ENCODE measurements at places on chromosomes 3 and 15.

- DNase-seq, result no peak
Observed at GRCh38 chr3:99066863-99067262, 165.4 kb upstream of the DCBLD2 start.

GRCh38 chr15:99006146-99006545, 1.4 kb downstream of the PGPEP1L start:
- no peak for DNase-seq

DNA sequence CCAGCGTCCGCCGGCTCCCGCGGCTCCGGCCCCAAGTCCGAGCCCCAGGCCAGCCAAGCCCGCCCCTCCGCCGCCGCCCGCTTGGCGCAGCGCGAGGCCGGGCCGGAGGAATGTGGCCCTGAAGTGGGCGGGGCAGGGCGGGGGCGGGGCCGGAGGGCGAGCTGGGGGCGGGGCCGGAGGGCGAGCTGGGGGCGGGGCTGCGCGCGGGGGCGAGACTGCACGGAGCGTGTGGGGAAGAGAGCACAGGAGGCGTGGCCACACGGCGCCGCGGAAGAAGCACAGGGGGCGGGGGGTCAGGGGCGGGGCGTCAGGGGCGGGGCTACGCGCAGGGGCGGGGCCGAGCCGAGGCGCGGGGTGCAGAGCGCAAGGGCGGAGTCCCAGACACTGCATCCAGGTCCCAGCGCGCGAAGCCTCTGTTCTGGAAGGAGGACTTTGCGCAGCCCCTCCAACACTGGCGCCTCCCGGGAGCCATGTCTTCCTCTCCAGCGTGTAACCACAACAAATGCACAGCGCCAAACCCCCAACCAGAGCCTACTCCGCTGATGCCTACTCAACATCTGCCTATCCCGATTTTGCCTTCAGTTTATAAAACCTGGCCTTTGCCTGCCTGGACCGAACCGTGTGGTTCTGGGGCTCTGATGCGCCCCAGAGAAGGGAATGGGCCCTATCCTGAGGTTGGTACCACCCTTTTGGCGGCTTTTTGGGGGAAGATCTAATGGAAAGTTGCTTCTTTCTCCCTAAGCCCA, 105.5 kb downstream of the IQSEC1 start:
- DNase-seq, result peak; percentile 94

- DNase-seq, result no peak
Observed at GRCh38 chr3:98957681-98958080, 56.2 kb upstream of the DCBLD2 start.

DNA sequence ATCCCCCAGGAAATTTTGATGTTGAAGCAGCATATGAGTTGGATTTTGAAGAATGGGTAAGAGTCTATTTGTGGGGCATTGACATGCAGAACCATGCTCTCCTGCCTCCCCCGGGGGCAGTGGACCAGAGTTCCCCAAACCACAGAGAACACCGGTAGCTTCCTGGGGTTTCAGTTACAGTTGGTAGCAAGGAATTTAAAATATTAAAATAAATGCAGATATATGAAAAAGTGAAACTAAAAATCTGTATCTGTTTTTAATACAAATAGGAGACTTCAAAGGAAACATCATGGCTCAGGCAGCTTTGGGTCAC, 37.4 kb downstream of the SLC9A9 start:
- DNase-seq, result no peak

- DNase-seq, result no peak
Observed at GRCh38 chr3:10747341-10747740, 68.7 kb upstream of the SLC6A11 start.

DNA sequence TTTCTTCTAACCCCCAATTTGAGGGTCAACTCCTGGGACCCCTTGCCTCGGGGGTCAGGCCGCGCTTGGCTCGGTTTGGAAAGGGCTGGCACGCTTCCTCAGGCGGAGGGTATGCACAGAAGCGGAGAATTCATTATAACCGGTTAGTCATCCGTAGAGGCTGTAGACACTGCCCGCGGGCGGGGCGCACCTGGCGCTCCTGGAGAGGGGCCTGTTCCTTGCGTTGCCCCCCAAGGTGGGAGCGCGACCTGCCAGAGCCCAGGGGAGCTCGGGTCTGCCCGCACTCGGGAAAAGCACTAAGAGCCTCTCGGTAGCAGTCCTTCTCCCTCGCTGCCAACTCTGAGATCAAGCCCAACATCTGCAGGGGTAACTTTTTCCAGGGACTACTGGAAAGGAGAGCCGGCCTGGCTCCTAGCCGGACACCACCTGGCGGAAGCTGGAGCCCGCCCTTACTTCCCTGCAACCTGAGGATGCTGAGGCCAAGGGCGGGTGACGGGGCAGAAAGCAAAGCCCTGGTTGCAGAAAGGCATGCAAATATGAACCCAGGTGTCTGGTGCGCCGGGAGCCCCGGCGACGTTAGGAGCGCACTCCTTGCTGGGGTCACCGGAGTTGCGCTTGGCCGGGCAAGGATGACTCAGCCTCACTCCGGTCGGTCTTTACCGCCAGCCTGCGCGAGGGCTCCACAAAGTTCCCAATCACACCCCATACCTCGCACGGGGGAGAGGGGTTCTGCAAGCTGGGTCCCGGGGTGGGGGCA, 1.5 kb upstream of the CACNA2D3 start:
- DNase-seq, result no peak

DNA sequence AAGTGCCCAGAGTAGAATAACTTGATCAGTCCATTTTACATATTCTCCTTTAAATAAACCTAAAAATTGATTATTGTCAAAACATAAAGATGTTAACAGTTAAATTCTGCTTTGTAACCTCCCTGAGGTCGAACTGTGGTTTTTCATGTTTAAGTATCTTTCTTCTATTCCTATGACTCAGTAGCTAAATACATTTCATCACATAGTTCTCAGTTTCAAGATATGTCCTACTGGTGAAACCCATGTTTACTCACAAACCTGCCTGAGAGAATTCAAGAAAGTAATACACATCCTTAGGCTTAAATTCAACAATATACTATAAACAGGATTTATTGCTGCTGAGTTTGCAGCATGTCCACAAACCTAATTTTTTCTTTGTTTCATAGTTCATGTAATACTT, 692.9 kb downstream of the ZPLD1 start:
- DNase-seq, result no peak

GRCh38 chr3:82048711-82049110, 287.3 kb upstream of the GBE1 start:
- DNase-seq, result no peak

GRCh38 chr3:184018424-184018973, 815 bp upstream of the ABCC5 start:
- no peak for DNase-seq

GRCh38 chr15:40750885-40751284, 4.2 kb downstream of the RMDN3 start:
- no peak for DNase-seq

DNA sequence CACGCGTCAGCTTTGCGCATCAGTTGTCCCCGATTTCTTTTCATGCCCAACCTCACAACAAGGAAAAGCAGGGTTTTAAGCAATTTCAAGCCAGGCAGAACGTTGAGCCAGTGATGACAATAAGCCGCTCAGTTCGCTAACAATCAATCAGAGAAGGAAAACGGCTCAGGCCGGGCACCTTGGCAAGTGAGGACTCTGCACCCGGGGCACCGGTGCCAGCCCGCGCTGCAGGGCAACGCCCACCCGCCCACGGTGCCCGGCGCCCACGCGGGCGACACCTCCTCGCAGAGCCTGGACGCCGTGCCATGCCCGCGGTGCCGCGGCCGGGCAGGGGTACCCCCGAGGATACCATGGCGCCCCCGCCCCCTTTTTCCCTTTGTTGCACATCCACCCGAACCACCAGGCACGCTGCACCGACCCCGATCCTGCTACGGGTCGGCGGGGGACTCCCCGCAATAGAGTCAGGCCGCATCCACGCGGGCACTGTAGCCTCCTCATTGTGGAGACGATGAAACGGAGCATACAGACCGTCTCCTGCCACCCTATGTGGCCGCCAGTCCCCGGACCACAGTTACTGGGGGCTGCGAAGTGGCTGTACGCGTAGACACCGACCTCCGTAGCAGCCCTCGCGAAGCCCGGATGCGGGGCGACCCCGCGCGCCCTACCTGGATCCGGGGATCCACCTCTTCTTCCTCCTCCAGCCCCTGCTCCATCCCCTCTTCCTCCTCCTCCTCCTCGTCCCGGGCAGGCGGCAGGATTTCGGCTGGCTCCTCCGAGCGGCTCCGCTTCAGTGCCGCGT, 581 bp downstream of the SH3BP5 start:
- no peak for DNase-seq

DNA sequence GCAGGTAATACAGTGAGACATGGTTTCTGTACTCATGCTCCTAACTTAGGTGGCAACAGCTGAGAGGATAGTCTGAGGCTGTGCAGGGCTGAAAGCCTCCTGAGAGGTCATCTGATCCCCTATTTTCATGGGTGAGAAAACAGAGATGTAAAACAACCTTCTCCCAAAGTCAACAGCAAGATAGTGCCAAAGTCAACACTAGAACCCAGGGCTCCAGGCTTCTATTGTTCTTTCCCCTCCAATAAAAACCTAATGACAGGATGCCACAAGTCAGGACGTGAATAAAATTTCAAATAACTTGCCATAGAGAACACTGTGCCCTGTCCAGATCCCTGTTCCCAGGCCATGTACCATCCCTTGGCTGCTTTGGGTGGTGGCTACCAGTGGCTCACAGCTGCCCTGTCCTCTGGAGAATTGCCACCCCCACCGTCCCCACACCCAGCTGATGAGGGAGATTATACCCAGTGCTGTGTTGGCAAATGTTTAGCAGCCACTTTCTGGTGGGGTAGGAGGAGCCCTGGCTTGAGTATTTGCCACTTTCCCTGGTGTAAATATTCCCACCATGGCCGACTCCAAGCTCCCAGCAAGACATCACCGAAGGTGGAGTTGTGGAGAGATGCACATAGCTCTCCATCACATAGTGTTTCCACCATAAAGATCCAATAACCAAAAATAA, 54.8 kb downstream of the SRGAP3 start:
- DNase-seq, result no peak

DNA sequence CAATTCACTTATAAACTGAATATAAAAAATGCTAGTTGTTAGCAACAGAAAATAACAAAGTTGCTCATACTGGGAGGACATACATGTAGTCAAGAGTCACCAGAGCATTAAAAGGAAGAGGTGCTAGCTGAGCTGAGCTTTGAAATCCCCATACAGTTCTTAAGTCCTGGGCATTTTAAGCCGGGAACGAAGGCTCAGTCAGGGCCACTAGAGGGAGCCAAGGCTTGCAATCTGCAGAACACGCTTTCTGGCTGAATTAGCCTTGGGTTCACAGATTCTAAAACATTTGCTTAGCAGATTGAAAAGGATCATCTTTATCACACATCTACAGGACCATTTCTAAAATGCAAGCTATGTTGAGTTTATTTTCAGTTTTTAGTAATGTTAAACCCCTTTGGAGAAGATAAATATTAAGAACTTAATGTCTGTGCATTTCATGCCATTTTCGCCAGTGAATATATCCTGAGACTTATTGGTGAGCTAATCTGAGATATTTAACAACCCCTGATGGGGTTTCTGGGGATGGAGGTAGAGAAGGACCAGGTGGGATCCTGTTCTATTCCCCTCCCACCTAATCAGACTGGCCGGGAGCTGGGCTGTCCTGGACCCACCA, 26.3 kb upstream of the MNS1 start:
- DNase-seq, result peak; percentile 27

- no peak for DNase-seq
Observed at GRCh38 chr15:99951511-99951910, 218.3 kb upstream of the LYSMD4 start.

DNA sequence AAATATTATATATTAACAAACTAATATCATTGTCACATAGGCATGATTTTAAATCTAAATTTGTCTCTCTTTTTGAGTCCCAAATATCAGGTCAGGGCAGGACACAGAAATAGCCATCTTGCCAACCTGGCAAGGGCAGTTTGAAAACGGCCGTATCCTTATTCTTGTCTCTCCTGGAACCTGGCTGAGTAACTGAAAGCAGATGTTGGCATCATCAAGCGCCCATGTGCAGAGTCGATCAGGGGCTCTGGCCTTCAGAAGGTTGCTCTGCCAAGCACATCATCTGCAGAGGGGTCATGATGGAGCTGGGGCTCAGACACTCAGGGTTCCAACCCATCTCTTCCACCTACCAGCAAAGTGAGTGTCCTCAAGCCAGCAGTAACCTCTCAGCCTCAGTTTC, 55.2 kb upstream of the OCA2 start:
- no peak for DNase-seq

DNA sequence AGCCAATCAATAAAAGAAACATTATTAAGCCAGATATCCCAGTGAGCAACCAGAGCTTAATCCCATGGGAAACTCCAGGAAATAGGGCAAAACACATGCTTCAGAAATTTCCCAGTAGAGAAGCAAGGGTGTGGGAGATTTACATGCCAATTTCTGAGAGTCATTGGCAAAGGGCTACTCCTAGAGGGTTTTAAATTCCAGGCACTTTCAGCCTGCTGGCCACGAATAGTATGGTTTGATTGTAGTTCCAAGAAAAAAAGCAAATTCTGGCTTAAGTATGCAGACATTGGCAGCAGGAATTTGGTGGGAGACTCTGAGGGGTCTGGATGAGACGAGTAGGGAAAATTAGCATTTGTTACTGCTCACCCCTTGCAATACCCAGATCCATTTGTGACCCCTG, 402.1 kb upstream of the SUCLG2 start:
- DNase-seq, result no peak

- DNase-seq, result no peak
Observed at GRCh38 chr3:175601521-175601920, 742.4 kb downstream of the NAALADL2 start.

- no peak for DNase-seq
Observed at GRCh38 chr3:147757866-147758265, 348.7 kb downstream of the ZIC1 start.

- no peak for DNase-seq
Observed at GRCh38 chr15:95742836-95743235, 587.7 kb upstream of the NR2F2 start.

- no peak for DNase-seq
Observed at GRCh38 chr15:41925086-41925608, 31.3 kb upstream of the SPTBN5 start.

- DNase-seq, result no peak
Observed at GRCh38 chr3:187913617-187914033, 168.4 kb upstream of the BCL6 start.

- no peak for DNase-seq
Observed at GRCh38 chr3:162765524-162765923, 1268.9 kb downstream of the OTOL1 start.

DNA sequence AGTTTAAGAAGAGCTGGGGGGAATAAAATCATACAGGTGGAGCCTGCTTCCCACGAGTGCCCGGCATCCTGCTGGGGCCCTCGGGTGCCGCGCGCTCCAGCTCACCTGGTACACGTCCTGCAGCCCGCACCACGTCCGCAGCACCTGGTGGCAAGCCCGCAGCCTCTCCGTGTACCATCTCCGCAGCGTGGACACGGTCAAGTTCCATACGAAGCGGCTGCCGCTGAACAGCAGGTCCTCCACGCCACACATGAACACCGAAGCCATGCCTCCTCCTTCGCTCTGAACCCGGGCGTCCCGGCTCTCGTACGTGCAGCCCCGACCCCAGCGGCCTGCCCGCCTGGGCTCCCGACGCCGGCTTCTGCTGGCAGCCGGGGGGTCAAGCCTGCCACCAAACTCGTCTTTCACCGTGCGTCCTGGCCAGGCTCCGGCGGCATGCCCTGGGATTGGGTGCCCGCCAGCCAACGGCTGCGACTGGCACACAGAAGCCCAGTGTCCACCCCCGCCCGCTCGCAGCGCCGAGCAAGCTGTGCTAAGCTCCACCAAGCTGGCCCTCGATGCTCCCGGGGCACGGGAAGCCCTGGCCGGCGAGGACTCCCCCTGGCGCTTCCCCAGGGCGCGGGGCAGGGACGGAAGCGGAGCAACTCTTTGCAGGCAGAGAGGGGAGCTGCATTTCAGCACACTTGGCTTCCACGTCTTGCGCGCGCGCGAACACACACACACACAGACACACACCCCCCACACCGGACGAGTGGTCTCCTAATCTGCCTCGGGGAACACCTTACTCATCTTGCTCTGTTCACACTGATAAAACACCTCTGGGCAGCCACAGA, at the start of gene FRMD4B:
Gene FRMD4B (minus strand): TSS at position 366 of the 833 bp plus-strand sequence. CDS start 99 bp downstream, at position 267.
- no peak for DNase-seq
